ENCODE measurements at places on chromosomes 3 and 15. TPM values are rescaled to one million over a fixed set of nuclear protein-coding genes. Genes with fewer than 3 reads are reported as not detected.

DNA sequence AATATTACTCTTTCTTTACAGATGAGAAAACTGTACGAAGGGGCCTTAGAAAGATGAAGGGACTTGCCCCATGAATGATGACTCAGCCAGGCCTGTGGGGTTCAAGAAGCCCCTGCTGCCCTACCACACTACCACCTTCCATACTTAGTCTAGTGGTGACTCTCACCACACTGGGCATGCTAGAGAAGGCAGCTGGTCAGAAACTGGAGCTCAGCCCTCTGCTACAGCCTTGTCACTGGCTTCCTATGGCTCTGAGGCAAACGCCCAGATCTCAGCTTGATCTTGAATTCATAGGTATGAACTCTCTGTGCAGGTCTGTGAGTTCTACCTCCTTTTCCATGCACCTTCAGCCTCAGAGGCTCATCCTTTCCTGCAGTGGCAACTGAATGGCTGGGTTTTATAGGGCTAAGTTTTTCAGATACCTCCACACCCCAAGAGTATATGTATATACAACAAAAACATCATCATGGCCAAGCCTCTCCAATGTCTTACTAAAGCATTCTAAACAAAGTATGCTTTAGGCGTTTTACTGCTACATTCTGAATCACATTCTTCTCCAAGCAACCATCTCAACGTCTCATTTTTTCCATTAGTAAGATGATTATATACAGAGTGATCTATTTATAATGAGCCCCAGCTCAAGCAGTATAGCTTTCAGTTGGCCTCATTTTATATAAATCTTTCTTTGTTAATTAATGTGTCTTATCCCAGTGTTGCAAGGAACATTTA, 234.1 kb downstream of the GREM1 start:
- no peak for DNase-seq

GRCh38 chr15:84023636-84024035, 211.9 kb upstream of the GOLGA6L4 start:
- DNase-seq = peak; percentile 7

DNA sequence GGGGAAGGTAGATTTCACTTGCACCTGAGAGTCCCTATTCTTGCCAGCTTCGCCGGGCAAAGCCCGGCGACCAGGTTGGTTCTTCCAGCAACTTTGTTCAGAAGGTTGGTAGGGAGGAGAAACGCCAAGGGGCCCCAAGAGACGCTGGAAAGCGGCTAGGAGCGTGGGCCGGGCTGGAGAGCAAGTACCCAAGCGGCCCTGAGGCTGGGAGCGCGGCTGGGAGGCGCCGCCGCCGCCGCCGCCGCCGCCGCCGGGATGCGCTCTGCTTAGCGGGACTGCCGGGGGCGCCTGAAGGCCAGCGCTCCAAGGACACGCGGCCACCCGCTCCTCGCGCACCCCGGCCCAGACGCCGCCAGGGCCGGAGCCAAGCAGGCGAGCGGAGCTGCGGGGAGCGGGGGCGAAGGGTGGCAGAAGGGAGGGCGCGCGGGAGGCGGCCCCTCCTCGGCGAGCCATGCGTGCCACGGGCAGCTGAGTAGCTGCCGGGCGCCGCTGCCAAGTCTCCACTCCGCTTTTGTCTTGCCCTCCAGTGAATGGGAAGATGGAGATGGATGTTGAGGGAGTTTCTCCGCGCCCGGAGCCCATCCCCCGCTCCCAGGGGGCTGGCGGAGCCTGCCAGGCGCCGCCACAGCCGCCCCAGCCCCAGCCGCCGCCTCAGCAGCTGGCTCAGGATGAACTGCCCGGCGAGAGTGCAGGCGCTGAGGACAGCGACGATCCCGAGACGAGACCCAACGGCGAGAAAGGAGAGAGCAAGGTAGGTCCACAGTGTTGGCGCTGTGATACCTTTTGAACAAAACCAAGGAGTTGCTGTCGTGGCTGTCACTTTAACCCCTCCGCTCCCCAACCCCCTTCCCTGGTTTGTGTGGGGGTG, 227.4 kb upstream of the AZI2 start:
- DNase-seq = peak; percentile 13

The CEMIP gene
- 5.4 TPM for total RNA-seq

The GABRA5 gene
- 0.49 TPM for total RNA-seq
